Endodermal cell (in vitro differentiated cells): ENCODE measurements at places on chromosomes 12 and 14. TPM values are rescaled to one million over a fixed set of nuclear protein-coding genes. Genes with fewer than 3 reads are reported as not detected.

Gene ZFP36L1
- 66.6 to 99.6 TPM (median 97.1 TPM) in 3 replicates for total RNA-seq

Gene PCED1B
- 5.1 and 7.0 TPM in 2 replicates for total RNA-seq

Gene HCAR3
- total RNA-seq = not detected in 2 replicates

Gene FOXA1
- total RNA-seq = 41.2 and 45.0 TPM in 2 replicates

Gene COX6A1
- total RNA-seq = 340 to 354 TPM (median 346 TPM) in 3 replicates

DNA sequence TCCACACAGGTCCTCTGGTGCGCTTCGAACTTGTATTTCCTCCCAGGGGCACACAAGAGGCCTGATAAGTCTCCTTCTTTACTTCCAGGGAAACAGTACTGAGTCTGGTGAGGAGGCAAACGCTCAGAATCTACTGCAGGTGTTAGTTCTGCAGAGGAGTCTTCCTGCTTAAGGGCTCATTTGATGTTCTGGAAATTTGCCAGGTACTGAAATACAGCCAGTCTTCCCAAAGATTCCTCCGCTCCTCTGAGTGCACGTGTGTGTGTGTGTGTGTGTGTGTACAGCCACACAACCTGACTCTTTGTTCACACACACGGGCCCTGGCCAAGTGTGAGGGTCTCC lies 92.0 kb downstream of the FBXL14 start:
- no peaks in the 10 kb centered on the region for H3K4me1 ChIP-seq
- H3K27me3 ChIP-seq = no peaks in the 10 kb centered on the region
- DNase-seq = no peak
- no peak overlapping the region for H3K27ac ChIP-seq
- H3K36me3 ChIP-seq = no peaks in the 10 kb centered on the region
- H3K4me3 ChIP-seq = no peak overlapping the region

DNA sequence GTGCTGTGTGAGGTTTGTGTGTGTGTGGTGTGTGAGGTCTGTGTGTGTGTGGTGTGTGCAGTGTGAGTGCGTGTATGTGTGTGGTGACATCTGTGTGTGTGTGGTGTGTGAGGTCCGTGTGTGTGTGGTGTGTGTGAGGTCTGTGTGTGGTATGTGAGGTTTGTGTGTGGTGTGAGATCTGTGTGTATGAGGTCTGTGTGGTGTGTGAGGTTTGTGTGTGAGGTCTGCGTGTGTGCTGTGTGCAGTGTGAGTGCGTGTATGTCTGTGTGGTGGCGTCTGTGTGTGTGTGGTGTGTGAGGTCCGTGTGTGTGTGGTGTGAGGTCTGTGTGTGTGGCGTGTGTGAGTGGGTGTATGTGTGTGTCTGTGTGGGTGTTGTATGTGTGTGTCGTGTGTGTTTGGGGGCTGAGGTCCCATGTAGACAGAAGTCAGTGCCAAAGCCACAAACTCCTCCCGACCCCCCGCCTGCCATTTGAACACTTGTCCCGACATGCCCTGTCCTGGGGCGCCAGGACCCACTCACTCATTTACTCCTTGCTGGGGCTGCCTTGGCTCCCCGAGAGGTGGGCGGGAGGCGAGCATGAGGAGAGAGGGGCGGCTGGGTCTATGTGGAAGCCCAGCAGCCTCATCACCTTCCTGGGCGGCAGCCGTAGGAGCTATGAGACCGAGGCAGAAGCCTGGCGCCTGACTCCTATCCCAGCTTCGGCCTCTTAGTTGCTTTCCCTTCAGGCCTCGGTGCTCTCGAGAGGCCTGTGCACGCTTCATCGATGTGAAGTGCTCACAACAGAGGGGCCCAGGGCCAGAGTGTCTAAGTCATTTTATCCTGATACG lies 20.5 kb downstream of the RILPL1 start:
- H3K36me3 ChIP-seq = peaks cover 42% of the 10 kb centered on the region
- no peak for DNase-seq
- no peaks in the 10 kb centered on the region for H3K4me1 ChIP-seq

DNA sequence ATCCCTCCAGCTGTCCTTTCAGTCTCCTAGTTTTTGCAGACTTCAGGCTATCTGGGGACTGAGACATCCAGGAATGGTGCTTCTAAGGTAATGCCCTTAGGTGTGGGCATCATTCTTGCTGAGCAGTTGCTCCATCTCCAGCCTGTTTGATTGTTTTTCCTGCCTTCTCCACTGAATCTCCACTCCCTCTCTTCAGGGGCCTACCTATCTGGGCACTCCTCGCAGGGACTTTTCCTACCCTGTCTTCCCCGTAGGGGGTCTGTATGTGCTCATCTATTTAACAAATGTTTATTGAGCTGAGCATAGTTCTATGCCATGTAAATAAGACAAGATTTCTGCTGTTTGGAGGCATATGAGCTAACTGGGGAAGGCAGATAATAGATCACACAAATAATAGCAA lies 2.5 kb downstream of the FITM1 start:
- H3K27me3 ChIP-seq = no peaks in the 10 kb centered on the region
- no peak overlapping the region for H3K27ac ChIP-seq
- no peak for DNase-seq
- no peaks in the 10 kb centered on the region for H3K4me1 ChIP-seq
- peaks cover 5% of the 10 kb centered on the region for H3K36me3 ChIP-seq

- H3K4me1 ChIP-seq = no peaks in the 10 kb centered on the region
- H3K36me3 ChIP-seq = no peaks in the 10 kb centered on the region
- H3K27ac ChIP-seq = no peak overlapping the region
- no peak overlapping the region for H3K4me3 ChIP-seq
- DNase-seq = no peak
- no peaks in the 10 kb centered on the region for H3K27me3 ChIP-seq
These were observed 73.8 kb upstream of the DACT1 start for GRCh38 chr14:58563978-58564377.

GRCh38 chr14:32905013-32905412 lies 33.7 kb upstream of the NPAS3 start:
- H3K4me3 ChIP-seq = no peak overlapping the region
- DNase-seq = no peak
- no peak overlapping the region for H3K27ac ChIP-seq
- no peaks in the 10 kb centered on the region for H3K4me1 ChIP-seq

DNA sequence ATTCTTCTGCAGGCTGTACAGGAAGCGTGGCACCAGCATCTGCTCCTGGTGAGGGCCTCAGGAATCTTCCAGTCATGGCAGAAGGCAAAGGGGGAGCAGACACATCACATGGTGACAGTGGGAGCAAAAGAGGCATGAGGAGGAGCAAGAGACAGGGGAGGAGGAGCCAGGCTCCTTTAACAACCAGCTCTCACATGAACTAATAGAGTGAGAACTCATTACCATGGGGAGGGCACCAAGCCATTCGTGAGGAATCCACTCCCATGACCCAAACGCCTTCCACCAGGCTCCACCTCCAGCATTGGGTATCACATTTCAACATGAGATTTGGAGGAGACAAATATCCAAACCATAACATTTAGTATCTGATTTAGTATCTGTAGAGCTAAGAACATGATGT lies 14.7 kb upstream of the TRIM9 start:
- no peaks in the 10 kb centered on the region for H3K4me1 ChIP-seq
- no peak overlapping the region for H3K27ac ChIP-seq
- H3K4me3 ChIP-seq = no peak overlapping the region
- DNase-seq = no peak

- no peak overlapping the region for H3K4me3 ChIP-seq
- peaks cover 44% of the 10 kb centered on the region for H3K36me3 ChIP-seq
- H3K27me3 ChIP-seq = peaks cover 7% of the 10 kb centered on the region
- DNase-seq = peak; percentile 95
These were observed 9.5 kb upstream of the CSAD start for GRCh38 chr12:53190108-53190729.

- no peak overlapping the region for H3K4me3 ChIP-seq
- H3K27ac ChIP-seq = no peak overlapping the region
- no peaks in the 10 kb centered on the region for H3K36me3 ChIP-seq
- no peak for DNase-seq
These were observed 61.2 kb upstream of the FAM222A start for GRCh38 chr12:109652233-109652976.

- no peaks in the 10 kb centered on the region for H3K27me3 ChIP-seq
- H3K36me3 ChIP-seq = no peaks in the 10 kb centered on the region
- H3K27ac ChIP-seq = no peak overlapping the region
- no peaks in the 10 kb centered on the region for H3K4me1 ChIP-seq
- DNase-seq = no peak
These were observed 133.8 kb upstream of the MGAT4C start for GRCh38 chr12:86389949-86390348.

- no peak overlapping the region for H3K27ac ChIP-seq
- DNase-seq = no peak
These were observed 40.6 kb upstream of the GLIPR1 start for GRCh38 chr12:75439930-75440329.

GRCh38 chr14:34059925-34060650 lies 109.2 kb upstream of the EGLN3 start:
- peak; percentile 90 for DNase-seq
- H3K27me3 ChIP-seq = peaks cover 21% of the 10 kb centered on the region
- no peaks in the 10 kb centered on the region for H3K4me1 ChIP-seq
- no peaks in the 10 kb centered on the region for H3K36me3 ChIP-seq
- peak overlapping the region; percentile 79 for H3K4me3 ChIP-seq
